ENCODE measurements at places on chromosomes 11 and 22.

DNA sequence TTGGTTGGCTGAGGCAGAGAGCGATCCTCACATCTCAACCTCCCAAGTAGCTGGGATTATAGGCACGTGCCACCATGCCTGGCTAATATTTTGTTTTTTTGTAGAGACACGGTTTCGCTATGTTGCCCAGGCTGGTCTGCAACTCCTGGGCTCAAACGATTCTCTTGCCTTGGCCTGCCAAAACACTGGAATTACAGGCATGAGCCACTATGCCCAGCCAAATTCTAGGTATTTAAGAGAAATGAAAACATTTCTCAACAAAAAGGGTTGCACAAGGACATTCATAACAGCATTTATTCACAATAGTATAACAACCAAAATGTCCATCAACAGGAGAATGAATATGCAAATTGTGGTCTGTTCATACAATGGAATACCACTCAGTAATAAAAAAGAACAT lies 31.7 kb upstream of the RBX1 start:
- no peak for DNase-seq

GRCh38 chr11:8033305-8034105 lies 46.4 kb downstream of the EIF3F start:
- peak; percentile 33 for DNase-seq

DNA sequence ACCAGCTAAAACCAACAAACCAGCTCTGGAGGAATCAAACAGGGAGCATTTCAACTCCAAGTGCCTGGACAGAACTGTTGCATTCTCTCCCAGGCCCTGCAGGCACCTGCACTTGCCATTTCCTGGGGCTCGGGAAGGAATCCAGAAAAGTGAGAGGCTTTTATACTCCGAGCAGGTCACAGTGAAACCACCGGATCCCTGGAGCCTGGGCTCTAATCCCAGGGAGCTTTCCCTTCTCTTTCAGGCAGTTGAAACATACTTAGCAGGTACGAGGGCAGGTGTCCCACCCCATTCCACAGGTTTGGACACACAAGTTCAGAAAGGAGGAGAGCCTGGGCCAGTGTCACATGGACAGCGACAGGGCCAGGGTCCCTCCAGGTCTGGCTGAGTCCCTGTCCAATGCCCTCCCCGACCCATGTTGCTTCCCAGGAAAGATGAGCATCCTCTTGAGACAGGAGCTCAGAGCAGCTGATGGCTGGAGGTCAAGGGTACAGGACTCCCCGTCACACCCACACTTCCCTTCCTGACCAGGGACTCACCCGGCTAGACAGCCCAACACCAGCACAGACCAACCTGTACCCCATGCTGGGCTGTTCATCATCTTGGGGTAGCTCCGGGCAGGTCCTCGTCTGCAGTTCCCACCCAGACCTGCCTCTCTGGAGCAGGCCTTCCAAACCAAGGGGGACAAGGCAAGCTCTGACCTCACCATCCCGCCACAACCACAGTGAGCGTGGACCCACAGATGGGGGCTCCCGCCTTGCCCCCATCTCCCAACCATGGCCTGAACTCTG lies 49.9 kb upstream of the CD5 start:
- DNase-seq: no peak

- peak; percentile 12 for DNase-seq
Observed at GRCh38 chr11:67344264-67344663, 9.1 kb downstream of the POLD4 start.

DNA sequence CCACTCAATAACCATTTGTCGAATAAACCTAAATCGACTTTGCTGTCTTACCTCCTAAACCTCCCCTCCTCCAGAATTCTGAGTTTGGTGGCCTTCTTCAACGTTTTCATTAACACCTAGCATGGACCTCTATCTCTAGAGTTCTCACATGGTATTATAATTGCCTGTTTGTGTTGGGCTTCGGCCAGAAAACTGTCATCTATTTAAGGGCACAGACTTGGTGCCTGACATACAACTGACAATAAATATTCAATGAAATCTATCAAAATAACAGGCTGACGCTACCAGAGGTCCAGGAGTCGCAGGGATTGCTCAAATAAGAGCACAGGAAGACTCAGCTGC lies 687 bp downstream of the ALKBH8 start:
- DNase-seq: no peak

DNA sequence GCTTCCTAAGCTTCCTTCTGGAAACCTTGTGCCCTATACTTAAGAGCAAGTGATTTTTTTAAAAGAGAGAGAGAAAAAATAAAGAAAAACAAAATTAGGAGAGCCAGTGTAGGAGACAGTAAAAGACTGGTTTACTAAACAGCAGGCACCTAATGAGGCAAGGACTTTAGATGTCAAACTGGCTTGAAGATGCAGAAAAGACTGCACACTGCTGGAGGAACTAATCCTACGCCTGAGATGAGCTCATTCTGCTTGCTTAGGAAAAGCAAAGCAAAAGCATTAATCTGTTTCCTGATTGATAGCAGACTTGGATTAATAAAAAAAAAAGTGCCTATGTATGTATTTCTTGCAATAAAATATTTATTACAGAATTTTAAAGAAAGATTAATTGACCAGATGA lies 113.6 kb upstream of the SEZ6L start:
- no peak for DNase-seq

- DNase-seq: no peak
Observed at GRCh38 chr11:72630104-72630852, 43.9 kb downstream of the PDE2A start.

DNA sequence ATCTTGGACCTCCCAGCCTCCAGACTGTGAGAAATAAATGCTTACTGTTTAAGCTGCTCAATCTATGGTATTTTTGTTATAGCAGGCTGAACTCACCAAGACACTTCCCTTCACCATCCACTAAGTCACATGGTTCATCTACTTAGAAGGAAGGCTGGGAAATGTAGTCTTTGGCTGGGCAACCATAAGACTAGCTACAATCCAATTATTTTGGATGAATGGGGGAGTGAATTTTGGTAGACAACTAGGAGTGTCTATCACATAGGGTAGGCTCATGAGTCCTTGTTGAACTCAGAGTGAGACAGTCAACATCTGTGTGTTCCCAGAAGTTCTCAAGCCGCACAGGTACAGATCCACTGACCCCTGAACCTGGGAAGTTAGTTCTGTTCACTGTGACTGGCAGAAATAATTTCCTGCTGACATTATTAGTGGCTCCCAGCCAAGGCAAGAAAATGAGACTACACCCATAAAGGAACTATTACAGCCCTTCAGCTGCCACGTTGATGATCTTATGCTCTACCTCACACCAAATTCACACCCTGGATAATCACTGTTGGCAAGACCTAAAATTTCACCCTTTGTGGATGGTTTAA lies 3.1 kb upstream of the SLC35C1 start:
- no peak for DNase-seq

GRCh38 chr11:61777234-61778090 lies 14.9 kb downstream of the TMEM258 start:
- no peak for DNase-seq

GRCh38 chr11:74371269-74372052 lies 26.8 kb downstream of the PGM2L1 start:
- no peak for DNase-seq

DNA sequence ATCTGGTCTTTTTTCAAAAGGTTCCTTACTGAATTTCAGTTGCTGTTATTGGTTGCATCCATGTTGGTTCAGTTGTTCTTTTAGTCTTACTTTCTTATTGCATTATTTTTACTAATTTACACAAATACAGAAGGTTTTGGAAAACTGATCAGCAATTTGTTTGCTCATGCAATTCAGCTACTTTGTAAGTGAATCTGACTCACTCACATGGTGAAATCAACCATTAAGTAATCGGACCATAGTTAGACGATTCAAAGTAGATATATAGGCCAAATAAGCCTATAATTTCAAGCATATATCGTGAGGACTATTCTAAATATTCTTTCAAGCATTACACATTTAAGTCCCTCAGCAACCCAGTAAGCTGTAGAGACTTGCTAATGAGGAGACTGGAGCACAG lies 41.7 kb downstream of the CCDC83 start:
- no peak for DNase-seq

DNA sequence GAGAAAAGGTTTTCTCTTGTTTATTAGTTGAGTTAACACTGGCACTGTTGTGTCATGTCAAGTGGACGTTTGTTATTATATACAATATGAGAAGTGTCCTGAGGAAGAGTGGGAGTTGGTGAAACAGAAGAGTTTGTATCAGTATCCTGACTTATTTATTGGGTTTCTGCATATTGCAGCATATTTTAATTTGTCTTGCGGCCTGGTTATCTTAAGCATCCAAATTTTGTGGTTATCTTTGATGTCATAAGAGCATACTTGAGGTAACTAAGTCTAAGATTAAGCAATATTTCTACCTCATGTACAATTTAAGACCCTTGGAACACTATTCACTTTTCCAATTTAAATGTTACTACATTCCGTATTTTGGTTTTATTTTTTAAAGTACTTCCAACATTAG lies 103.5 kb downstream of the DDX10 start:
- DNase-seq: no peak

DNA sequence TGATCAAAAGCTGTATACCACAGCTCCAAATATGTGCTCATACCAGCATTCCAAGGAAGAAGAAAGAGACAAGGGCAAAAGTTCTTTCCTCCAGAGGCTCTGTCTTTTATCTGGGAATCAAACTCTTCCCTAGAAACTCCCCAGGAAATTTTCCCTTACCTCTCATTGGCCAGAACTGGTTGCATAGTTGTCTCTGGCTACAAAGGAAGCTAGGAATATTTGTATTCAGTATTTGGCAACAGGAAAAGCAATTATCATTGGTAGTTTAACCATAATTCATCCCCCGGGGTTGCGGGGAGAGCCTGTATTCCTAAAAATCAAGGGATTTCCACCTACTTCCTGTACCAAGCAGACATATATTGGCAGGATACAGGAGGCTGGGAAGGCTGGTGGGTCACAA lies 10.5 kb upstream of the ZFTA start:
- DNase-seq: no peak

- no peak for DNase-seq
Observed at GRCh38 chr22:44426981-44427380, 71.1 kb downstream of the RTL6 start.

DNA sequence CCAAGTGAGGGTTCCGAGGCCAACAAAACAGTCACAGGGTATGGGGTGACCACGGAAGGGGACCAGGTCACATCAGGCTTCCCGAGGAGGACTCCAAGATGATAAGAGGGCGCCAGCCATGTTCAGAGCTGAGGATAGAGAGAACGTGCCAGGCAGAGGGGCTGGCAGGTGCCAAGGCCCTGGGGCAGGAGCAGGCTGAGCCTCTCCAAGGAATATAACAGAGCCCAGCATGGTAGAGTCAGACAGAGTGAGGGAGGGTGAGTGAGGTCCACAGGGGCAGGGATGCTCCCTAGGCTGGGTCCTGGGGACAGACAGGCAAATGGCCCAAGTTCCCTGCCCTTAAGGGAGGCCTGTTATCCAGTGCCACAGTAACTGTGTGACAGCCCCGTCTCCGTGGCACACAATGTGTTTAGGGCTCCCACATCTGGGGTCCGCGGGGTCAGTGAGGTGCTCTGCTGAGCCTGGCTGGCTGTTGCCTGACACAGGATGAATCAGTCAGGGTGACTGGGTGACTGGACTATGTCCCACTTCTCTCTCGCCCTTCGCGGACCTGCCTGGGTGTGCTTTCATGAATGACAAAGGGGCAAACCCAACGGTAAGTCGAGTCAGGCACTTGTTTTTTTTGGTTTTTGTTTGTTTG lies 105.3 kb downstream of the MPPED1 start:
- DNase-seq: no peak

DNA sequence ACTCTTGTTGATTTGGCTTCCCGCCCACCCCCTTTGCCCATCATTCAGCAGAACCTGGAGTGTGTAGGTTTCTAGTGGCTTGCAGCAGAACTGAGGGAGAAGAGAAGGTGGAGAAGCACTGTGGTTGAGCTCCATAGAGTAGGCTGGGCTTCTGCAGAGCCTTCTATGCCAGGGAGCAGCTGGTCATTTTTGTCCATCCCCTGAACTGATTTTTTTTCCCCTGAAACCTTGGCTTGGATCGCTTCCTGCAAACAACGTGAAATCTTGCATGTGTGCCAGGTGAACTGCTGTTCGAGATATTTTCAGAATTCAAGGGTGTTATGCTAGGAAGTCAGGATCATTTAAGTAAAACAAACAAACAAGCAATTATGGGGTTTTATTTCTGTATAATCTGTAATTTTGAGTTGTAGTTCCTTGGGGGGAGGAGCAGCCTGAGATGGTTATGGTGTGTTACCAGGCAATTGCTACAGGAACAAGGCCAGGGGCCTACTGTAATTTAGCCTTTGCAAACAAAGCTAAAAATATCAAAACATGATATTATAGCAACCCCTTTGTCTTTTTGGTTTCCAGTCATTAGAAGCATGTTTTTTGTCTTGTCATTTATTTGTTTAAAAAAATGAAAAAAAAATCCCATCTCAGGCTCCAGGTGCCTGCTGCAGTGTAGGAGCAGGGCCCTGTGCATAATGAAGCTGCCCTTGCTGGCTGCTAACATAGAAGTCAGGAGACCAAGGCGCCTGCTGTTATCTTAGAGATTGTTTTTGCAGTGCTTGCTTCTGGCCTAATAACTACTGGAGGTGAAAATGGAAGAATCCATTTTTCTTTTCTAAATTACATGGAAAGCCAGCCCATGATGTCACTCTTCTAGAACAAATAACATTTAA lies 152.4 kb upstream of the TTC12 start:
- DNase-seq: no peak

DNA sequence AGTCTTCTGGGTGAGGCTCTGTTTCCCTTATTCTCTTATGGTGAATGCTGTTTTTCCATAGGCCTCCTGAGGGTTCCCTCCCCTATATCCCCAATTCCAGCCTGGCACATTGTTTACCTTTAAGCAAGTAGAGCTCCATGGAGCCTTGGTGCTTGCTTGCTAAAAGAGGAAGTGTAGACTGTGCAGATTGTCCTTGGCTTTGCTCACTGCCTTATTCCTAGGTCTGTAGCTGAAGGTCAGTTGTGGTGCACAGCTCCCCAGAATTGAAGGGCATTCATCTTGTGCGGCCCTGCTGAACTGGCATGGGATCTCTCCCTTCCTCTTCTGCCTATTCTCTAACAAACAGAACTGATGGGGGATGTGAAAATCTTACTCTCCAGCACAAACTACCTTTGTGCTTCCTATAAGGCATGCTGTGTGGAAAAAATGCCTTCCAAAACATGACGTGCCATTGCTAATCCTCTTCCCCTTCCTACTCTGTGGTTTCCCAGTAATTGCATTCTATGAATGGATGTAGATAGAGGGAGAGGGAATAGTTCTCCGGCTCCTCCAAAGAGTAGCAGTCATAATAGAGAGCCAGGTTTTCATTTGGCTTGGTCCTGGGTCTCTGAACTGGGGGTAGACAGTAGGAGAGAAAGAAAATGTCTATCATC lies 34.2 kb upstream of the PLET1 start:
- DNase-seq: no peak

GRCh38 chr11:19426011-19426755 lies 185.4 kb upstream of the E2F8 start:
- DNase-seq: no peak

DNA sequence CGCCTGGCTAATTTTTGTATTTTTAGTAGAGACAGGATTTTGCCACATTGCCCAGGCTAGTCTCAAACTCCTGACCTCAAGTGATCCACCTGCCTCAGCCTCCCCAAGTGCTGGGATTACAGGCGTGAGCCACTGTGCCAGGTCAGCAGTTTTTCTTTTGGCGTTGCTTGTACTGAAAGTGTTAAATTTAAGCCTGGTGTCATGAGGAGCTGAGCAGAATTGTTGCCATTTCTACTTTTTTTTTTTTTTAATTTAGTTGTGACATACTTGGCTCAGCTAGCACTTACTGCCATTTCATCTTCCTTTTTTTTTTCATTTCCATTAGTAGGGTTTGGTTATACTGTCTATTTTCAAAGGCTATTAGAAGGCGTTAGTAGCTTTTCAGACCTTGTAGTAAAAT lies 10.7 kb downstream of the TAB1 start:
- DNase-seq: no peak
